Stimulated activated CD4-positive, alpha-beta T cell treated with anti-CD3 and anti-CD28 coated beads, Interleukin-4, amount 100 ng/mL, for 1 hour (primary cell): ENCODE measurements at places on chromosomes 12 and 14.

- DNase-seq, result no peak
Observed at GRCh38 chr14:74661726-74662450, 49.9 kb upstream of the LTBP2 start.

DNA sequence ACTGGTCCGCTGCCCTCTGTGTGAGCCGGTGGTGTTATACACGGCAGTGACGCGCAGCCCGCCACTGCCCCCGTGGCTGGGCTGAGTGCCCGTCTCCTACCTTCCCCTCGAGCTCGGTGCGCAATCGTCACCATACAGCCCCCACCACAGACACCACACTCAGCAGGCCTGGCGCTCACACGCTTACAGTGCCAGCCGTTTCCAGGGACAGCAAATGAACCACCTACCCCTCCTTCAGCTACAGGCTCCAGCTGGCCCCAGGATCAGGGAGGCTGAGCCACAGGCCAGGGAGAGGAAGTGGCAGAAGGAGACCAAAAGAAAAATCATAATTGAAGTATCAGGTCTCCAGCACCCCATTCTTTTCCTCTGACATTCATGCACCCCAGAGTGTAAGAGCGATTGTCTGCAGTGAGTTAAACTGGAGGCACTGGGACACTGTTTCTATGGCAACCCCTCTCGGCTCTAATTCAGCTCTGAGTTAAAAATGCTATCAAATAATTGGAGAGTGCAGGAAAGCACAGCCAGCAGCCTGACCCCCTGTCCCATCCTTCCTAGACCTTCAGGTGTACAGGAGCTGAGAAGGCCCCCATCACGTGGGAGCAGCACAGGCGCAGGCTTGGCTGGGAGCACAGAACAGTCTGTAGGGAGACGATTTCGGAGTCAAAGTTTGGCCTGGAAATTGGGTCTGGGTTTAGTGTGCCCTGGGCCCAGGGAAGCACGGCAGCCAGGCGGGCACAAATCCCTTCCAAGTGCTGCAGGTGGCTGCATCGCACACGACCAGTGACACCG lies 18.0 kb downstream of the LRTM2 start:
- no peak for DNase-seq

GRCh38 chr12:41585784-41586183 lies 397.7 kb downstream of the PDZRN4 start:
- DNase-seq, result no peak

DNA sequence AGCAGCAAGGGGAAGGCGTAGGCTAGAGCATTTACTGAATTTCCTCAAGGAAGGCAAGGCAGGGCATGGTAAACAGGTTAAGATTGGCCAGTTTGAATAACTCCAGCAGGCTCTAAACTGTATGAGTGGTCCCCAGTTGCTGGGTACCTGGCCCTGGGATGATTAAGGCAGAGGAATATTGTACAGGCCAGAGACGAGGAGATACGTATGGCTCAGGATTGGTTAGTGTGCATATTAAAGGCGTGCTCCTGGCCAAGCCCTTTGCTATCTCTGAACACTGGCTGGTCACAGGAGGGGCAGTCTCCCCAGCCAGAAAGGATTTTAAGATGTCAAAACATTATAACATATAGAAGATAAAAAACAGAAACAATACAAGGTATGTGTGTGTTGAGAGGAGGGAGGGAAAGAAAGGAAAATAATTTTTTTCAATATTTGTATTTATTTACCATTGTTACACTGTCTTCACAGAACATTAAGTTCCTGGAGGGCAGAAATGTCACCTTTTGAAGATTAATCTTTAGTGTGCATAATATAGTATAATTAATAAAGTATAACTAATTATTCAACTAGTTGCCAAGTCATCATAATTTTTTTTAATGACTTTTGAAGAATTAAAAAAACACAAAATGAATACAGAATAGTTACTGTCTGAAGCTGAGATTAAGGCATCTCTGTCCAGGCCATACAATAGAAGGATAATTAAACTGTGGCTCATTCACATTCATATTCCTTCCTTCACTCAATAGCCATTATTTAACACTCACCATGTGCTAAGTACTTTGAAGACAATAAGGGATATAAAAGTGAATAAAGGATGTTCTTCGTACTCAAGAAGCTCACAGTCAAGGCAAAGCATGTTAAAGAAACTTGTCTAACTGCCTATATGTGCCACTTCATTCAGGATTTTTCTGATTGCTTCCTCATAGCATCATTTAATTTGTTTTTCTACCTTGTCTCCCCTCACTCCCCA lies 41.9 kb downstream of the DCP1B start:
- DNase-seq, result no peak

- DNase-seq, result no peak
Observed at GRCh38 chr12:61750604-61751003, 509.6 kb upstream of the USP15 start.

- DNase-seq, result no peak
Observed at GRCh38 chr12:130576371-130576816, 139.7 kb downstream of the RIMBP2 start.

DNA sequence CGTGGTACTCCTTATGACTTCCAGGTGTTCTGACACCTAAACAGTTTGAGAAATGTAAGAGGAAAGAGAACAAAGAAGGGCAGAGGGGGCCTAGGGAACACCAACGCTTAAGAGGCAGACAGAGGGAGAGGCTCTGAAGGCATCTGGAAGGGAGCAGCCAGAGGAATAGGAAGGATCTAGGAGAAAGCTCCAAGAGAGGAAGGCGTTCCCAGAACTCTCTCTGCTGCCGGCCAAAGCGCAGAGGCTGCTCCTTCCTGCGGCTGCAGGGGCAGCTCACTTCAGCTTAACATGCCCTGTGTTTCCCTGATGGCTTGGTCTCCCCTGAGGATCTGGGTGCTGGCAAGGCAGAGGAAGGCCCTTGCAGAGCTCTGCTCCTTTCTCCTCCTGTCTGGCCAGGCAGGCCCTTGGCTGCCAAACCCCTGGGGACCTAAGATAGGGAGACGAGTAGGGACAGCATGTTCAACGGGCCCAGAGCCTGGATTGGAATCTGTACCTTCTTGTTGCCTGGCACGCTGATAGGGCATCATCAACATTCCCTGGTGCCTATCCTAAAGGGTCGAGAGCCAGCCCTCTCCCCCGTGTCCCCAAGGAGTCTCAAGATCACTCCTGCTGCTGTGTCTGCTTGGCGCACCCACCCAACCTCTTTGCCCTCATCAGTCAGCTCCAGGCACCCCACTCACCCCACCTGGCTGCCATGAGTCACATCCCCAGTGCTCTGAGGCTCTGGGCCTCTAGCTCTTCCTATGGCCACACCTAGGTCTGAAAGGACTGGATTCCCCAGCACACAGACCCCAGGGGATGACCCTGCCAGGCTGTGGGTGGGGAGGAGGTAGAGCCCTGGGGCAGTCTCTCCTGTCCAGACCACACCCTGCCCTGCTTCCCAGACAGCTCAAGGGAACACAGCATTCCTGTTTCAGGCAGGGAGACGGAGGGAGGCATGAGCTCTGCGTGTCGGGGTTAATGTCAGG lies 45.6 kb downstream of the LTBP2 start:
- DNase-seq, result no peak

DNA sequence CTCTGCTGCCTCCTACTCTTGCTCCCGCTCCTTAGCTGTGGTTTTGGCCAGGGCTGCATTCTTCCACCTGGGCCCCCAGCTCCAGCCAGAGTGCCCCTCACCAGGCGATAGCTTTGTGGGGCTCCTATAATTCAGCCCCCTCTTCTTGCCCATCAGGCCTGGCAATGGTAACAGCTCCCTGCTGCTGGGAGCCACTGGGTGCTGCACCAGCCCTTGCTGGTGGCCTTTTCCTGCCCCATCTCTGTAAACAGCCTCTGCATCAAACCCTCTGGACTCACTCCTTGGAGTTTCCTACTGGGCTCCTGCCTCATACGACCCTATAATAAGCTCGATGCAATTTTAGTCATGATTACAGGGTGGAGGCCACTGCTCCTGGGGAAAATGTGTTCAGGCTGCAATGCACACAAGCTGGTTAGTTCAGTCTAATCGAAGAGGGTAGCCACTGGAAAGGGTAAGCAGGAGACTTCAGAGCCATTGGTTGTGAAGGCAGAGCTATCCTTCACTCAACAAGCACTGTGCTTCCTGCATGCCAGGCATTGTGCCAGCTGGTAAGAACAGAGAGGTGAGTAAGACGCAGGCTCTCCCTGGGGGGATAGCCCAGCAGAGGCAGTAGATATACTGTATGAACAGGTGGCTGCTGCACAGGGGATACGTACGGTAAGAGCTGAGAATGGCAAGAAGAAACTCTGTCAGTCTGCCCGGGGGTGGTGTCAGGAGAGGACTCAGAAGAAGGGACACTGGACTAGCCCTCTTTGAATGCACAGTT lies 24.7 kb downstream of the CLMN start:
- DNase-seq, result no peak

DNA sequence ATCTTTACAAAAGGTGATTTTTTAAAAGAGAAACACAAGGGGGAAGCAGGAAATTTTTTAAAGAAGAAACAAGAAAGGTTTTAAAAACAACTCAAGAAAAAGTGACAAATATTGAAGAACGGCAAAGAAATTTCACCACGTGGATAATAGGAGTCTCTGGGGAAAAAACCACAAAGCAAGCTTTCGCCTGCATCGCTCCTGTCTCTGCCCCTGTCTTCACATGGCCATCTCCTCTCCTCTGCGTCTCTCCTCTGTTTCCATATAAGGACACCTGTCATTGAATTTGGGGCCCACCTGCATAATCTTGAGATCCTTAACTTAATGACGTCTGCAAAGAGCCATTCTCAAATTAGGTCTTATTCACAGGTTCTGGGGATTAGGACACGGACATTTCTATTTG lies 175.8 kb downstream of the ETV6 start:
- DNase-seq, result no peak

- DNase-seq, result no peak
Observed at GRCh38 chr14:102645746-102646440, 53.4 kb downstream of the RCOR1 start.

DNA sequence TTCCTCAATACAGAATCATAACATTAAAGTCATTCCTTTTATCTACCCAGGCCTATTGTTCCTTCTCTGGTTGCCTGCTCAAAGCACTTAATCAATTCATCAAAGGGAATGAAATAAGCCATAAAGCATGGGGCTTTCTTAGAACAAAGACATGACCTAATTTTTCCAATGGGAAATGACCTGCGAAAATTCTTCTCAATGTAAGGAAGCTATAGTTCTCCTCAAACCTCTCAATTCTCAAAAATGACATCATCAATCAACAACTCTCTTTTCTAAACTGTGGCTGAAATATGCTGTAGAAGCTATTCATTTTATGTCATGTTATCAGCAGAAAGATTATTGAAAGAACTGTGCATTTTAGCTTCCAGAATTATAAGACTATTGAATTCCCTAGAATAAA lies 116.0 kb upstream of the PTPRR start:
- no peak for DNase-seq

DNA sequence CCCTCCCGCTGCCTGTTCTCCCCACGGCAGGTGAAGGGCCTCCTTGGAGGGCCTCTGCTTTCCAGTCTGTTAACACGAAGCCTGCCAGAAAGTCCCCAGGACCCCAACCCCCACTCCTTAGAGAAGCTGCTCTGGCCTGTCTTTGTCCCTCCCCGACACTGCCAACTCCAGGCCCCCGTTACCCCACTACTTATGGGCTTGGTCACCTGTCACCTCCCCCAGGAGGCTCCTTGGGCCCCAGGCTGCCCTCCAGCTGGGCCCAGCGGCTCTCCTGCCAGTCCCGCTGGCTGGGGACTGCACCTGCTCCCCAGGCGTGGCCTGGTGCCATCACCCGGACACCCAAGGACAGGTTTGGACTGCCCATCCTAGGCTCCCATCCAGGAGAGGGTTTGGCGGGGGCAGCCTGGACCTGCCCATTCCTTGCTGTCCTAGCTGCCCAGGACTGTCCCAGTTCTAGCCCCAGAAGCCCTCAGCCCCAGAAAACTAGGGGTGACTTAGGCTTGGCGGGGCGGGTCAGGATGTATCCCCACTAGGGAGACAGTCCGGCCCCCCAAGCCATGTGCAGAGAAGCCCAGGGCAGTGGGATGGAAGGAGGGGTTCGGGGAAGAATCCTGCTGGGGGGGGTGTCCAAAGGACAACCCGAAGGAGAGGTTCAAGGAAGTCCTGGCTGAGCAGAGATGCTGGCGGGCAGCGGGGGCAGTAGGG lies 155.7 kb upstream of the C14orf180 start:
- no peak for DNase-seq

GRCh38 chr12:84691266-84691665 lies 221.3 kb downstream of the SLC6A15 start:
- no peak for DNase-seq

GRCh38 chr12:14635776-14636175 lies 60.6 kb downstream of the GUCY2C start:
- DNase-seq, result no peak

DNA sequence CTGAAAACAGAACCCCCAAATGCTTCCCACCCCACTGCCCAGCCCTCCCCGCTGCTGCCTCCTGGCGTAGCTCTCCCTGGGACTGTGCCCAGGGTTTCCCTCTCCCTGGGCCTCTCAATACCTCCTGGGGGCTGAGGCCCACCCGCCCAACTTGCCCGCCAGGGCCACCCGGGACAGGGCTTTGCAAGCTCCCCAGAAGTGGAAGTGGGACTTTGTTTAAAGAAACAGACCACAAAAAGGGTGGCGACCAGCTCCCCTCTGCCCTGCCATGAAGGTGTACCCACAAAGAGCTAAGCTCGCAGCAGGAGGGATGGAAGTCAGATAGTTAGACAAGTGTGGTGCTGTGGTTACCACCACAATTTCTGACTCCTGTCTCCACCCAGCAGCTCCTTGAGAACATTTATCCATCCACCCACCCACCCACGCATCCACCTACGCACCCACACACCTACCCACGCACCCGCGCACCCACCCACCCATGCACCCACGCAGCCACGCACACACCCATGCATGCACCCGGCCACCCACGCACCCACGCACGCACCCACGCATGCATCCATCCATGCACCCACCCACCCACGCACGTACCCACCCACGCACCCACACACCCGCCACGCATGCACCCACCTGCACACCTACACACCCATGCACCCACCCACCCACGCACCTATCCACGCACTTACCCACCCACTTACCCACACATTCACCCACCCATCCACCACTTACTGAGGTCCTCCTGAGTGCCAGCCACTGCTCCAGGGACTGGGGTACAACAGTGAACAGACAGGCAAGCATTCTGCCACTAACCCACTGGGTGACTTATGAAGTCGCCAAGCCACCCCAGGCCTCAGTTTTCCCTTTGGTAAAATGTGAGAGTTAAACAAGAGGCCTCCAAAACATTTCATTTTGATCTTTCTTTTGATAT lies 127.3 kb downstream of the SCARB1 start:
- no peak for DNase-seq

GRCh38 chr12:122141911-122142725 lies 31.9 kb downstream of the IL31 start:
- DNase-seq, result no peak
